ENCODE measurements at places on chromosomes 13 and 19. TPM values are rescaled to one million over a fixed set of nuclear protein-coding genes. Genes with fewer than 3 reads are reported as not detected.

Gene NKG7
- total RNA-seq = not detected

Gene ADAT3
- total RNA-seq = 1.3 TPM

Gene ANKLE1
- 0.44 TPM for total RNA-seq

Gene VSTM1
- not detected for total RNA-seq

Gene TNFSF11
- total RNA-seq = not detected

Gene PCSK4
- total RNA-seq = 0.44 TPM

Gene BST2
- 10.5 TPM for total RNA-seq

Gene FGF14
- 0.79 TPM for total RNA-seq

Gene SIGLEC10
- total RNA-seq = not detected

Gene MISP
- total RNA-seq = not detected

Gene KLF1
- not detected for total RNA-seq

Gene SLC10A2
- not detected for total RNA-seq

Gene EDDM13
- total RNA-seq = 2.4 TPM

Gene ADGRE2
- 0.60 TPM for total RNA-seq

Gene VAV1
- total RNA-seq = not detected

Gene ZNF793
- 0.65 TPM for total RNA-seq

Gene PNMA8B
- total RNA-seq = under 0.01 TPM

Gene PODNL1
- not detected for total RNA-seq

Gene GNG8
- not detected for total RNA-seq

Gene LACC1
- 5.8 TPM for total RNA-seq

Gene MISP3
- not detected for total RNA-seq

Gene CYP4F2
- total RNA-seq = not detected

Gene HOOK2
- total RNA-seq = 5.4 TPM

Gene FOXA3
- total RNA-seq = under 0.01 TPM

Gene RUBCNL
- 0.20 TPM for total RNA-seq

Gene C5AR2
- total RNA-seq = under 0.01 TPM

Gene ZNF579
- 2.4 TPM for total RNA-seq

Gene GZMM
- not detected for total RNA-seq

Gene AP2A1
- total RNA-seq = 37.1 TPM

Gene DACH1
- total RNA-seq = 0.44 TPM

Gene ERICH4
- not detected for total RNA-seq

Gene SWSAP1
- 1.2 TPM for total RNA-seq

Gene MBD3L2
- total RNA-seq = not detected

Gene ERICH6B
- not detected for total RNA-seq

Gene KLF12
- total RNA-seq = 2.8 TPM

Gene ZNF555
- 3.0 TPM for total RNA-seq

Gene GATAD2A
- total RNA-seq = 37.5 TPM

Gene ELSPBP1
- not detected for total RNA-seq

Gene ZNF787
- 31.0 TPM for total RNA-seq

Gene PGLYRP1
- not detected for total RNA-seq

Gene CNN1
- total RNA-seq = 0.22 TPM

Gene CIRBP
- total RNA-seq = 115 TPM

Gene PABPC3
- total RNA-seq = under 0.01 TPM

Gene SLC46A3
- total RNA-seq = 0.99 TPM

Gene VSTM2B
- not detected for total RNA-seq

Gene TDRD12
- 1.5 TPM for total RNA-seq

Gene HRC
- total RNA-seq = not detected

Gene FAM83E
- 0.65 TPM for total RNA-seq

Gene CLDN10
- total RNA-seq = 0.20 TPM

Gene PEX11G
- 1.3 TPM for total RNA-seq

Gene CEACAM8
- not detected for total RNA-seq

Gene SLITRK6
- total RNA-seq = not detected

Gene FUT3
- total RNA-seq = not detected

Gene RXFP2
- total RNA-seq = not detected
